ENCODE measurements at places on chromosomes 5 and 9.

GRCh38 chr5:116754556-116754955 is 179.9 kb upstream of the SEMA6A start:
- no peak for DNase-seq

DNA sequence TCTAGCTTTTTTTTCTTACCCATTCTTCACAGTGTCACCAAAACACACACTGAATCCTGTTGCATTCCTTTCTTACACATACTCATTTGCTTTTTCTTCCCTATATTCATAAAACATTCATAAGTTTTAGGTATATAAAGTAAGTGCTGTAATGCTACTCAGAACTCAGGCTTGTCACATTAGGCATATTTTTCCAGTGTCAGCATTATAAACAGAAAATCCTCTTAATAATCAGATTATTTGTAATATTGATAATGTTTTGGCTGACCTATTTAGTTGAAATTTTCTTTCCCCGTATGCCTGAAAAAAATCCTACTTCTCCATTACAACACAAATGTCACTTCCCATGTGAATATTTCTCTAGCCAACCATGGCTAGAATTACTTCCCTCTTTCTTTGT is 743.0 kb upstream of the NUDT12 start:
- no peak for DNase-seq

- DNase-seq = no peak
Observed at GRCh38 chr5:31334061-31334860, 140.8 kb downstream of the CDH6 start.

DNA sequence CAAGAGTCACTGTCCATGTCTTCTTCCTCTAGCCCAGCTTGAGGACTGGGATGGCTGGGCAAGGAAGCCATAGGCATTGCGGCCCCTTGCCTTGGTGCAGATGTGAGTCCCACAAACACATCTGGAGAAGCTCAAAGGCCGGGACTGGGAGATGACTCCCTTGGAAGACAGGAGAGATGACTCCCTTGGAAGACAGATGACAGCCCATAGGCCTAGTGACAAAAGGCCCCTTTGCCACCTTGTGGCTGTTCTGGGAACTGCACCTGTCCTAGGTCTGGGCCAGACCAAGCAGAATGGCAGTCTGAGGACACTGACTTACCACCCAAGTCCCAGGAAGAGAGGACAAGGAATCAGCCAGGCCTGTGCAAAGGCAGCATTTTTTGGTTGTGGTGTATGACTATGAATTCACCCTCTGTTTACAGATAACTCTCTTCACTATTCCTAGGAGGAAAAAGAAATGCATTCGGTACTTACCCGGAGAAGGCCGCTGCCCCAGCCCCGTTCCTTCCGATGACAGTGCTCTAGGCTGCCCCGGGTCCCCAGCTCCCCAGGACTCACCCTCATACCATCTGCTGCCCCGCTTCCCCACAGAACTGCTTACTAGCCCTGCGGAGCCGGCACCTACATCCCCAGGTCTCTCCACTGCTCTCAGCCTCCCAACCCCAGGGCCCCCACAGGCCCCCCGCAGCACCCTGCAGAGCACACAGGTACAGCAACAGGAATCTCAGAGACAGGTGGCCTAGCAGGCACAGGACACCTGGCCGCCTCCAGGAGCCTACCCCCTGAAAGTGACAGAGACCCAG is 30.8 kb downstream of the SKP1 start:
- no peak for DNase-seq

DNA sequence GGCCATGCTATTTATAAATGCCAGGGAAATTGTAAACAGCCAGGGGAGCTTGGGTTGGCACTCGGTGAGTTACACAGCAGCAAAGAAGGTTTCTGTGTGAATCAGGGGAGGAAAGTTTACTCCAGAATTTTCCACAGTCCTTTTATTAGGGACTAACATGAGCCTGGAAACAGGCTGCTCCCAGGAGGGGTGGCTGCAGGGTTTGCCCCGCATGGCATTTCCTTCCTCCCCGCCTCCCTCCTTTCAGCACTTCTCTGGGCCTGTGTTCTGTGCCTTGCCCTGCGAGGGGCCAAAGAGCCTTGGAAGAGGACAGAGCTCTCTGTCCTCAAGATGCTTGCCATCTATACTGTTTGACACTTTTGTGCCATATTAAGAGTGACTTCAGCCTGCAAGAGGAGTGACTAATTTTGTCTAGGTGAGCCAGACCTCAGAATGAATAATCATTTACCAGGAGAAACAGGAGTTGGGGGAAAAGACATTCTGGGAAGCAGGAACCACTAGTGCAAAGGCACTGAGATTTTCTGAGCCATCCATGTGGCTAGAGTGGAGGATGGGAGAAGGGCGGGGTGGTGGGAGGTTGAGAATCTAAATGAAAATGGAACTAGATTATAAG is 1.8 kb downstream of the GSN start:
- DNase-seq = no peak

DNA sequence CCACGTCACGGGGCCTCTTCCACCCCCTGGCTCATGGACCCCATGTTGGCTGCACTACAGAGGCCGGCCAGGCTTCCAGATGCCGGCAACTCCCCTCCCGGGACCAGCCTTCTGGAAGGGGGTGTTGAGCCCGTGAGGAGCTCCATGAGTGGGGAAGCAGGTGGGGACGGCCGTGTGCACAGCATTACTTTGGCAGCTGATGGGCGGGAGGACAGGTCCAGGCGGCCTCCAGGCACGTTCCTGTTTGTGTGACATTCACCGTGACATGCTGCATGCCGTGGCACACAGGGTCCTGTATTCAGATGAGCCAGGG is 29.1 kb upstream of the ABO start:
- no peak for DNase-seq

DNA sequence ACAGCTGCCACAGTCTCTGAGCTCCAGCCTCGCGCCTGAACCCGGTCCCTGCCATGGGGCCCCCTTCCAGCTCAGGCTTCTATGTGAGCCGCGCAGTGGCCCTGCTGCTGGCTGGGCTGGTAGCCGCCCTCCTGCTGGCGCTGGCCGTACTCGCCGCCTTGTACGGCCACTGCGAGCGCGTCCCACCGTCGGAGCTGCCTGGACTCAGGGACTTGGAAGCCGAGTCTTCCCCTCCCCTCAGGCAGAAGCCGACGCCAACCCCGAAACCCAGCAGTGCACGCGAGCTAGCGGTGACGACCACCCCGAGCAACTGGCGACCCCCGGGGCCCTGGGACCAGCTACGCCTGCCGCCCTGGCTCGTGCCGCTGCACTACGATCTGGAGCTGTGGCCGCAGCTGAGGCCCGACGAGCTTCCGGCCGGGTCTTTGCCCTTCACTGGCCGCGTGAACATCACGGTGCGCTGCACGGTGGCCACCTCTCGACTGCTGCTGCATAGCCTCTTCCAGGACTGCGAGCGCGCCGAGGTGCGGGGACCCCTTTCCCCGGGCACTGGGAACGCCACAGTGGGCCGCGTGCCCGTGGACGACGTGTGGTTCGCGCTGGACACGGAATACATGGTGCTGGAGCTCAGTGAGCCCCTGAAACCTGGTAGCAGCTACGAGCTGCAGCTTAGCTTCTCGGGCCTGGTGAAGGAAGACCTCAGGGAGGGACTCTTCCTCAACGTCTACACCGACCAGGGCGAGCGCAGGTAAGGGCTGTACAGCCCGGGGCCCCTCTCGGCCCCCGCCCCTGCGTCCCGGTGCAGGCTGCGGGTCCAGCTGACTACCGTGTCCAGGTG is 509 bp downstream of the LVRN start:
- no peak for DNase-seq

DNA sequence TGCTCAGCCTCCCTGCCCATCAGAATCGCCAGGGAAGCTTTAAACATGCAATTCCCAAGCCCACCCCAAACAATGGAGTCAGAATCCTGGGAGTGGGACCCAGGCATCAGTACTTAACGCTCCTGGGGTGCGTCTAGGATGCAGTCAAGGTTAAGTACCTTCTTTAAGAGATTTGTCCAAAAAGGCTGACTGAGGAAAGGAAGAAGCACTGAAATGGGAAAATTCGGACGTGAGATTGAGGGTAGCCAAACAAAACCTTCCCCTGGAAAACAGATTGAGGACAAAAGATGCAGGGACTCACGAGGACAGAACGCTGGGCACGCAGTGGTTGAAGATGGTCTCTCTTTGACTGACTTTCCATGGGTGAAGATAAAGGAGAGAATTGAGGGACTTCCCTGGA is 143.5 kb downstream of the MTX3 start:
- DNase-seq = no peak

Measured in stimulated activated CD8-positive, alpha-beta memory T cell treated with anti-CD3 and anti-CD28 coated beads, Interleukin-7, amount 100 ng/mL, for 48 hours (primary cell).